ENCODE measurements at places on chromosomes 7 and 10. TPM values are rescaled to one million over a fixed set of nuclear protein-coding genes. Genes with fewer than 3 reads are reported as not detected.

The OLAH gene
- total RNA-seq: 0.23 TPM

The OR9A2 gene
- total RNA-seq: not detected

The PPP1R9A gene
- total RNA-seq: 3.1 TPM

The PTPN20 gene
- total RNA-seq: not detected

The FGFBP3 gene
- total RNA-seq: not detected

The NEUROG3 gene
- total RNA-seq: not detected

The UTF1 gene
- total RNA-seq: not detected

The UFSP1 gene
- 6.8 TPM for total RNA-seq

DNA sequence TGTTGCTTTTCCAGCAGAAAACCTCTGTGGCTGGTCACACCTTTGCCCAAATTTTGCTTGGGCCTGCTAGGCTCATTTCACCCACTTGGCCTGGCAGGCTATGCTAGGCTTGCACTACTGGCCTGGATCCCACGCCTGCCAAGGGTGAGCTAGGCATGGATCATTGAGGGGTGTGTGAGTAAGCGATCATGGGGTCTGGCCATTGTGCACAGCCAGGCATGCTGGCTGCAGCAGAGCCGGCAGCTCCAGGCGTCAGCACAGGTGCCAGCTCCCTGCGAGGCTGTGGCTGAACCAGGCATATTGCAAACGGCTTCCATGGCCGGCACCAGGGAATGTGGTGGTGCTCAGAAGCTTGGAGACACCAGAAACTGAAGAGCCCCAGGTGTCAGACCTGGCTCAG is 19.2 kb downstream of the CFAP70 start:
- DNase-seq: peak; percentile 90

DNA sequence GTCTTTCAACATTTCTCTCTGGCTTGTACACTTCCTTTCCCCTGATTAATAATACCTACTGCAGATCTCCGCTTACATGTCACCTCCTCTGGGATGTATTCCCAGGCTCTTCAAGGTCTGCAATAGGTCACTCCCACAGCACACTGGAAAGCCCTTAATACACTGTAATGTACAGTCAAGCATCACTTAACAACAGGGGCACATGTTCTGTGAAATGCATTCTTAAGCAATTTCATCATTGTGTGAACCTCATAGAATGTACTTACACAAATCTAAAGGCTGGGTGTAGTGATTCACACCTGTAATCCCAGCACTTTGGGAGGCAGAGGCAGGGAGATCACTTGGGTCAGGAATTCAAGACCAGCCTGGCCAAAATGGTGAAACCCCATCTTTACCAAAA is 1.9 kb downstream of the COX15 start:
- DNase-seq: no peak

DNA sequence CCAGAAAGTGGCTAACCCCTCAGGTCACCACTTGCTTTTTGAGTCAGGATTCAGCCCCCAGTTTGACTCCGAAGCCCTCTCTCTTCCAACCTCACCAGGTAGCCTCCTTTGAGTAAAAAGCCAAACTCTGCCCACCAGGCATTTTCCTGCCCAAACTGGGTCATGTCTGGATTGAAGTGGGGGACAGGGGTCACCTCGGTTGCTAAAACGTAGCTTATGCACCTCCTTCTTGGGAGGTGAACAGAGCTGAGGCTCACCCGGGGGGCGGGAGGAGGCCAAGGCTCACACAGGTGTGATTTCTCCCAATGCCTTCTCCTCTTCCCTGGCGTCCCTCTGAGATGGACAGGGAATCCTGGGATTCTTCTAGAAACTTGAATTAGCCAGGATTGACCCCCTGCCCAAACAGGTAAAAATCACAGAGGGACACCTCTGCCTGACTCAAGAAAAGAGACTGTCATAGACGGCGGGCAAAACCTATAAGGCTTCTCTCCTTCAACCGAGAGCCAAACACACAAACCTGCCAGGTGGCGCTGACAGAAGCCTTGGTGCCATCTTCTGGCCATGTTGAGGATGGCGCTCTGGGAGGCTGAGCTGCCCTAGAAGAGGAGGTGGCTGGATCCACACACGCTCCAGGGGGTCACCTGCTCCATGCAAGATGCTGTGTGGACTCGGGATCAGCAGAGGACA is 51.6 kb downstream of the PRLHR start:
- peak; percentile 43 for DNase-seq

DNA sequence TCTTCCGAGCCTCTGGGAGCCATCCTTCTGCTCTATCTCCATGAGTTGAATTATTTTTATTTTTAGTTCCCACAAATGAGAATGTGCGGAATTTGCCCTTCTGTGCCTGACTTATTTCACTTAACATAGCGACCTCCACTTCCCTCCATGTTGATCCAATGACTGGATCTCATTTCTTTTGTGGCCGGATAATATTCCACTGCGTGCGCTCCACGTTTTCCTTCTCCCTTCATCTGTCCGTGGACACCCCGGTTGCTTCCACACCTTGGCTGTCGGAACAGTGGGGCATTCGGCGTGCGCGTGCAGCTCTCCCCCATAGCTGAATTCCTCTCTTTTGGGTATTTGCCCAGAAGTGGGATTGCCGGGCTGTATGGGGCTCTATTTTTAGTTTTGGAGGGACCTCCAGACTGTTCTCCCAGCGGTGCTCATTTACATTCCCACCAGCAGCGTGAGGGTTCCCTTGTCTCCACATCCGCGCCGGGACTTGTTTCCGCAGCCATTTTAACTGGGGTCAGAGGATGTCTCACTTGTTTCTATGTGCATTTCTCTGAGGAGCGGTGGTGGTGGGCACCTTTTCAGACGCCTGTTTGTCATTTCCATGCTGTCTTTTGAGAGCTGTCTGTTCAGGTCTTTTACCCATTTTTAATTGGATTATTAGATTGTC is 51.0 kb upstream of the SUN1 start:
- DNase-seq: no peak

- no peak for DNase-seq
Measured at GRCh38 chr10:97406064-97406463, 4.9 kb upstream of the RRP12 start.

DNA sequence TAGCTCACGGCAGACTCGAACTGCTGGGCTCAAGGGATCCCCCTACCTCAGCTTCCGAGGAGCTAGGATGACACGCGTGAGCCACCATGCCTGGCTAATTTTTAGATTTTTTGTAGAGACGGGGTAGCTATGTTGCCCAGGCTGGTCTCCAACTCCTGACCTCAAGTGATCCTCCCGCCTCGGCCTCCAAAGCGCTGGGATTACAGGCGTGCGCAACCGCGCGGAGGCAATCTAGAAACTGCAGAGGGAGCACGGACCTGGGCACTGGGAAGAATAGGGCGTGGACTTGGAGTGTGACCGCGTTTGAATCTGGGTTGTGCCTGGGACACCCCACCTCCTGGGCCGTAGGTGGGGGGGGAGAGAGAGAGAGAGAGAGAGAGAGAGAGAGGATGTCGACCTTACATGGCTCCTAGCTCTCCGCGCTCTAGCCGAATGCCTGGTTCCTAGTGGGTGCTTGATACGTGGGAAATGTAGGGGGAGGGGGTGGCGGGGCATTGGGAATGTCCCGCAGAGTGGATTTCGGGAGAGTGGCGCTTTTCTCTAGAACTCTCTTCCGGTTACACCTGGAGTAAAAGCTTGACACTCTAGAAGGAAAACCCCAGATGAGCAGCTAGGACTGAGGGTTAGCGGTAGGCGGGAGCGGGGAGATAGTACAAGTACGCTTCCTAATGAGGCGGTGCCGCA is 1.2 kb upstream of the MAP3K8 start:
- no peak for DNase-seq

DNA sequence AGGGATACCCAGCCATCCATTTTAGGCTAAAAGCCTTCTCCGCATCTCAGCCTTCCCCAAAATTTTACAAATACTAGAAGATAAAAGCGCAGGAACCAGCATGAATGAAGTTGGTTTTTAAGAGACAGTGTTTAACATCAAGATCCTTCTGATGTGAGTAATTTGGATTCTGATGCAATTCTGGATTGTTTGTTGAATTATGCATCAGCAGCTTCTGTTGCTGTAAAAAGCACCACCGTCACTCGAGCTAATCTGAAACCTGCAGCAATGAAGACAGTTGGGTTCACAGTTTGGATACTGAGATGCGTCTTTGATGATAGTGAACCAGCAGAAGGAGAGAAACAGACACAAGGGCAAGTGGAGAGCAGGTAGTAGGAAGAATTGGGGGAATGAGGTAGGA is 179.2 kb downstream of the PLXNA4 start:
- DNase-seq: no peak

GRCh38 chr7:17725821-17726220 is 214.5 kb downstream of the SNX13 start:
- no peak for DNase-seq

DNA sequence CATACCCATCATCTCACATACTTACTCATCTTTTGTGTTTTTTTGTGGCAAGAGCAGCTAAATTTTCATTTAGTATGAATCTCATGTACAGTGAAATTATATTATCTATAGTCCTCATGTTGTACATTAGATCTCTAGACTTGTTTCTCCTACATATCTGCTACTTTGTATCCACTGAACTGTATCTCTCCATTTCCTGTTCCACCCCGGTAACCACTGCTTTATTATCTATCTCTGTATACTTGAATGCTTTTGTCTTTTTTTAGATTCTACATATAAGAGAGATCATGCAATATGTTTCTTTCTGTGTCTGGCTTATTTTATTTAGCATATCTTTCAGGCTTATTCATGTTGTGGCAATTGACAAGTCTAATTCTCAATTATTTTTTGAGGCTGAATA is 125.1 kb downstream of the ANKRD7 start:
- DNase-seq: no peak

- no peak for DNase-seq
Measured at GRCh38 chr10:119289227-119289920, 82.0 kb downstream of the GRK5 start.

- no peak for DNase-seq
Measured at GRCh38 chr10:108250936-108251620, 1086.6 kb upstream of the SORCS1 start.

DNA sequence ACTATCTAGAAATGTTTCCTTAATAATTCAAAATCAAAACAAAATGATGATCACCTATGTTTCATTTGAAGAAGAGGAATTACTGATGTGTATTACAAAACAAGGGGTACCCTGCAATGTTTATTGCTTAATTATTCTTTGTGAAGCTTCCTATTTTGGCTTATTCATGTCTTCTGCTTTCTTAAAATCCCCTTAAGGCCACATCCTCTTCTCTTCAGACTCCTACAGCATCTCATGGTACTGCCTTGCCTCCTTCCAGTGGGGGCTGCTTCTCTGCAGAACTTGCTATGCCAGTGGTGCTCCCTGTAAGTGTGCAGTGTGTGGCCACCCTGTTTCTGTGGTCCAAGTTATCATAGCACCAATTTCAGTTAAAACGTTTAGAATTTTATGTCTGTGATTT is 35.0 kb downstream of the CCDC146 start:
- DNase-seq: no peak

- peak; percentile 30 for DNase-seq
Measured at GRCh38 chr7:127678947-127679346, 27.0 kb downstream of the SND1 start.

GRCh38 chr10:106618646-106619045 is 545.9 kb downstream of the SORCS1 start:
- no peak for DNase-seq

DNA sequence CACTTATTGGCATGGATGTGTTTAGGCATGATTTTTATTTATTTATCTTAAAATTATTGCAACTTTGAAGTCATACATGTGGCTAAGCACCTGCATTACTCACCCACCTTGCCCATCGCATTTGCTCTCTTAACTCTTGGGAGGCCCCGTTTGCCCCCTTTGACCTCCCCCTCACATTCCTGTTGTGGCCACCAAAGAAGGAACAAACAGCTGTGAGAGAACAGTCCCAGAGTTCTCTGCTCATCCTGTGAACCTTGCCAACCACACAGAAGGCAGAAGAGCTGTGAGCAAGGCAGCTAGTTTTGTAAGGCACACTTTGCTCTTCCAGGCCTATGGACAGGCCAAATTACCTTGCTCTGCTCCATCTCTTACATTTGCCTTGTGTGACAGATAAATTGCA is 23.6 kb upstream of the FGL2 start:
- DNase-seq: no peak

DNA sequence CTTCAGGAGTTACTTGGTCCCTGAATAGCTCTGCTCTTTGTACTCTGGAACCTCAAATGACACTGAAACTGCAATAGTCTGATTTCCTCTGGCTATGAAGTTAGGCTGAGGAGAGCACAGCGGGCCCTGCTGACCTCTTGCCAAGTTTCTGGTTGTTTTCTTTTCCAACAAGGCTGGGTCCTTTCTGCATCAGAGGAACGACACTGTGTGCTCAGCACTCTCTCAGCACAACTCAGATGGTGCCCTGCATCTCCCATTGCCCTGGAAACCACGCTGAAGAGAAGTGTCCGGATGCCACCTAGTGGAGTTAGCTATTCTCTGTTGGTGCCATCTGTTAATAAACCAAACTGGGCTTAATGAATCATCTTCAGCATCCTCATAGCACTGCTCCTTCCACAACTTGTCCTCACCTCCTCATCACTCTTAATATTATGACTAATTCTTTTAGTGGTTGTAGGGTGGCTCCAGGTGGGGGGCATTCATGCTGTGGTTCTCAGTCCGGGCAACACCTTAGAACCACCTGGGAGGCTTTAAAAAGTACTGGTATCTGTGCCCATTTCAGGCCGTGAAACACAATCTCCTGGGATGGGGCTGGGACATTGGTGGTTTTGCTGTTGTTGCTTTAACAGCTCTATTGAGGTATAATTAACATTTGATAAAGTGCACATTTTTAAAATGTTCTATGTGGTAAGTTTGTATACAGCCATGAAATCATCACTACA is 8.2 kb upstream of the EFCAB10 start:
- peak; percentile 44 for DNase-seq

DNA sequence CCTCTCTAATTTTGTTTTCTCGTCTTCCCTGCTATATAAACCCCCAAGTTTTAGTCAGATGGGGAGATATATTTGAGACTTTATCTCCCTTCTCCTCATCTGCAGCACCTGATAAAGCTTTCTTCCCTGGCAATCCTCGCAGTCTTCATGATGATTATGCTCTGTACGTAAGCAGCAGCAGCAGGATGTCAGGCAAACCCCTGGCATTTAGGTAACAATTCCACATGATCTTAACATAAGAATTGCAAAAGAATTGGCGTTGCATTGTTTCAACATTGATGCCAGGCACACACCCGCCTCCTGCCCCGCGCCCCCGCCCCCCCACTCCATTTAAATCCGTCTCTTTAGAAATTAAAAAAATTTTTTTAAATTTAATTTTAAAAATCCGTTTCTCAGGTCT is 6.1 kb downstream of the PKD1L1 start:
- DNase-seq: no peak

DNA sequence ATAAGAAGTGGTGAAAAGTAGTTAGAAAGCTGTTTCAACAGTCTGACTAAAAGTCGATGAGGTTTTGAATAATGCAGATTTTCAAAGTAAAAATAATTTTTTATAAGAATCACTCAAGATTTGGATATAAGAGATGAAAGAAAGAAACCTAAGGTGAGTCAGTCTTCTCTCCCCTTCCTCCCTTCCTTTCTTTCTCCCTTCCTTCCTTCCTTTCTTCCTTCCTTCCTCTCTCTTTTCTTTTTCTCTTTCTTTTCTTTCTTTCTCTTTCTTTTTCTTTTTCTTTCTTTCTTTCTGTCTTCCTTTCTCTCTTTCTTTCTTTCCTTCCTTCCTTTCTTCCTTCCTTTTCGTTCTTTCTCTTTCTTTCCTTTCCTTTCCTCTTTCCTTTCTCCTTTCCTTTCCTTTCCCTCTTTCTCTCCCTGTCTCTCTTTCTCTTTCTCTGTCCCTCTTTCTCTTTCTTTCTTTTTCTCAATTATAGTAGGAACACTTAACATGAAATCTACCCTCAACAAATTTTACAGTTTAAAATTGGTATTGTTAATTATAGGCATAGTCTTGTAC is 308.6 kb downstream of the ARL4A start:
- no peak for DNase-seq
